ENCODE measurements at places on chromosomes 5 and 9.

GRCh38 chr9:33260372-33260771 is 4.1 kb downstream of the BAG1 start:
- DNase-seq = no peak

DNA sequence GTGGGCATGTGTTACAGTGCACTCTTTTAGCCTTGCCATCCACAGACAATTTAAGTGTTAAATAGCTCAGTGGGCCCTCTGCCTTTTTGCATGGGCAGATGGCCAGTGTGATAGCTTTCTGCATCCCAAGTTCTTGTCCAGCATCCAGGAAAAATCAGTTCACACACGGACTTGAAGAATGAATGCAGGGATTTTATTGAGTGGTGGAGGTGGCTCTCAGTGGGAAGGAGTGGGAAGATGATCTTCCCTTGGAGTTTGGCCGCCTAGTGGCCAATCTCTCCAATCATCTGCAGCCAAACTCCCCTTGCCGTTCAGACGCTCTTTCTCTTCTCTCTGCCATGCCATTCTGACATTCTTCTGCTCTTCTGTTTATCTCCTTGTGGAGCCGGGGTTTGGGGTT is 322.4 kb upstream of the GRAMD2B start:
- no peak for DNase-seq

- no peak for DNase-seq
Measured at GRCh38 chr5:90307782-90308181, 101.8 kb downstream of the CETN3 start.

GRCh38 chr9:74443036-74443750 is 53.9 kb upstream of the RORB start:
- DNase-seq = no peak

- no peak for DNase-seq
Measured at GRCh38 chr5:68318955-68319705, 103.6 kb downstream of the PIK3R1 start.

DNA sequence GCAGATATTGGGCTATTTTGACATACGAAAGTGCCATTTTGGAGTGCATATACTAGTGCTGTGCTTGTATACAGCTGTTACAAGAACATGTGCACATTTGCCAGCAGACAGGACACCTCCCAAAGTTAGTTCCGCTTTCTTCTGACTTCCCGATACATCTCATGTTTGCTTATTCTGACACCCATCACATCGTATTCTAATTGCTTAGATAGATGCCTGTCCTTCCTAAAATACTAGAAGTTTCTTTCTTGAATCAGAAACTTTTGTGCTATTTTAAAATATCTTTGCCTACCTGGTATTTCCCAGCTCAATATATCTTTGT is 177.8 kb downstream of the TTLL11 start:
- DNase-seq = no peak

- no peak for DNase-seq
Measured at GRCh38 chr5:11062397-11062796, 301.4 kb upstream of the DAP start.

DNA sequence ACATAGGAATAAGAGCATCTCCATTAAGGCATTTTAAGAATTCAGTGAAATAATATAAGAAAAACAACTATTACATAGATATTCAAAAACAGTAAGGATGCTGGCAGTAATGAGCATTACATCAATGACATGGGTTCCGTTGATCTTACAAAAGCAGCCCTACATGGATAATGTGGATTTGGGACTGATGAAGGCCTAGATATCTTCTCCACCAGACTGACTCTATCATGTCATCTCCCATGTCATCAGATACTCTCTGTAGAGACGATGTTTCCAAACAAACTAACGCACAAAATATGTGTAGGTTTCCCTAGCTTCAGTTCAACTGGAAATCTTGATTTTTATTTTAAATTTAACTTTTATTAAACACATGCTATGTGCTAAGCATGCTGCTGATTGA is 3.6 kb downstream of the LURAP1L start:
- DNase-seq = no peak

All from activated CD8-positive, alpha-beta memory T cell treated with anti-CD3 and anti-CD28 coated beads for 1 hour (primary cell).